ENCODE measurements at places on chromosomes 3 and 15.
A peak's percentile ranks its signal among the peaks of the same experiment; 100 is the strongest.

DNA sequence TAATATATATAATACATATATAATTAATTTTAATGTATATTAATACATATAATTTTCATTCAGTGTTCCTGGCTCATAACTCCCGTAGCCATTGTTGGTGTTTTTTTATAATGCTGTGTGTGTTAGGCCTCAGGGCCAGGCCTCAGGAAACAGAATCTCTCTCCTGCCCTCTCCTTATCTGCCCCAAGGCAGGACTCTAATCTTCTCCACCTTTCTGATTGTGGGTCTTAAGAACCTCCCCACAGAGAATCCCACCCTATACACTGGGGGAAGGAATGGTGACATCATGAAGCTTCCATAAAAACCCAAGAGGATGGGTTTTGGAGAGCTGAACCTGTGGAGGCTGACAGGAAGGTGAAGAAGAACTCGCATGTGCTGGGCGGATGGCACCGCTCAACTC, 4.0 kb upstream of the FMN1 start:
- no peak for DNase-seq

- DNase-seq = no peak
Observed at GRCh38 chr3:48413611-48414010, 16.3 kb downstream of the PLXNB1 start.

DNA sequence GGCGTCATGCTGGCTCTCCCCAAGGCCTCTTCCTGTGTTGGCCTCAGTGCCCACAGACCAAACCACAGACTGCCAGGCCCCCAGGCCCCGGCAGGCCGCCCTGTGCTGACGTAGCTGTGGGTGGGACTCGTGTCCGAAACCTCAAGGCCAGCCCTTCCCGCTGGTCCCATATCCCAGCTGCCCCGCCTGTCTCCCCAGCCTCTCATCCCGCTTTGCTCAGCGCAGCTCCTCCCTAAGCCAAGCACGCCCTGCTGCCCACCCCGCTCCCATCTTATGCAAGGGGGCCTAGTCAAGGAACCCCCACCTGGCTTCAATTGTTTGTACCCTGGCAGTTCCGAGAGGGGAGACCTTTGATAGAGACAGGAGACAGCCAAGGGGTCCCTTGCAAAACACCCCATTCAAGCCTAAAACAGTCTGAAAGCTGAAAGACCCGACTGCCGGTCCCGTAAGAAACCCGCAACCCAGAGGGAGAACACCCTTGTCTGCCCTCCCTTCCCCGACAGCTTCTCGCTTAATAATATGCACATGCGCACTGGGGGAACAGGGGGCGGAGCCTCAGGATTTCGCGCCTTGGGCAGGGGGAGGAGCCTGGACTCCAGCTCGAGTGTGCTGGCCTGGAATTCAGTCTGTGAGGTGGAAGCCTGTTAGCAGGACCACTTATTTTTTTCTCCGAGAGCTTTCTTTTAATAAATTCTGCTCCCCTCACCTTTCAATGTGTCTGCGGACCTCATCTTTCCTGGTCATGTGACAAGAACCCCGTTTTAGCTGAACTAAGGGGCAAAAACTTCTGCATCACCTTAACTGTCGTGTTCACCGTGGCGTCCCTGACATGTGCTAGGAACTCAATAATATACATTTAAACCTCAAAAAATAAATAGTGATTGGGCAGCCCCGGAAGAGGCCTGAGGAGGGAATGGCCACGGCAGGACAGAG, 17.2 kb downstream of the TNFAIP8L3 start:
- peak; percentile 75 for DNase-seq

DNA sequence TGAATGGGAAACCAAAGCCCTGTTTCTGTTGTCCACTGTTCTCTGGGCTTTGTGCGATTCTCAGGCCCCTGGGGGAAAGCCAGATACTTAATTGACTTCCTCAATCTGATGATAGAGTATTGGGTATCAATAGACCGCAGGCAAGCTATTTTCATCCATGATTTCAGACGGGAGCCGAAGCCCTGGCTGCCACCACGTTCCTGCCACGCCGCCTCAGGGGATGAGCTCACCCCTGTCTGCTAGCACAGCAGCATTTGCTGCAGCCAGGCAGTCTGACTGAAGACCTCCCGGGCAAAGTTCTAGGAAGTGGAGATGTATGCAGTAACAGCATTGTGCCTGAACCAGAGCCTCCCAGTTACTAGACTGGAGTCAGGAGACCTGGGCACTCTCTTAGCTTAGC, 69.8 kb downstream of the ISG20 start:
- no peak for DNase-seq

GRCh38 chr3:41690766-41691563, 270.9 kb downstream of the ULK4 start:
- DNase-seq = no peak

Data from K562 (cell line).